ENCODE measurements at places on chromosomes 13 and 19. TPM values are rescaled to one million over a fixed set of nuclear protein-coding genes. Genes with fewer than 3 reads are reported as not detected.

The ACP7 gene
- not detected for total RNA-seq

The SOHLH2 gene
- not detected for total RNA-seq

The CD22 gene
- total RNA-seq: 3.0 TPM

DNA sequence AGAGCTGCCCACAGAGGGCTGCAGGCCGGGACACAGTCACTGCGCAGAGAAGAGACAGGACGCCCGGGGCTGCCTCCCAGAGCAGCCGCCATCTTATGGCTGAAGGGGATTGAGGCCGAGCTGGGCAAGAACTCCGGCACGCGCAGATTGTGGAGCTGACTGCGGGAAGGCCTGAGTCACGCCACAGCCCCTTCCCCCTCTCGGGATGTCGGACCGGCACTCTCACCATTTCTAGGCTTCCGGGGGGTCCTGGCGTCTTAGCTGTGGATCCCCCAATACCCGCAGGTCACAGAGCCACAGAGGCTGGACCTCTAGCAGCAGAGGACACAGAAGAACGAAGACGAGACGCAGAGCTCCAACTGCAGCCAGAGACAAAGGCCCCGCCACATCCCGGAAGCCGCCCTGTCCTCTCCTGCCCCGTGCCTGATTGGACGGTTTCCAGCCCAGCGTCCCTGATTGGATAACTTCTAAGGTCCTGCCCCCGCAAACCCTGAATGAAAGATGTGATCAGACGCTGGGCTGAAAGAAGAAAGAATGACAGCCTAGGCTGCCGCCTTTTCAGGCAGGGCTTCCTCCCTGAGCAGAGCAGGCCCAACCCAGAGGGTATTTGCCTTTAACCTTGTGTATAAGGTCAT lies at the start of gene ZNF43:
TSS of gene ZNF43 (minus strand) at position 373 of the 635 bp plus-strand sequence. CDS start at position 229, 144 bp downstream.
- no peaks in the 10 kb centered on the region for H3K27me3 ChIP-seq
- DNase-seq: peak; percentile 99
- no peaks in the 10 kb centered on the region for H3K4me1 ChIP-seq
- peak within 1 kb of the TSS; percentile 88 for H3K27ac ChIP-seq
- H3K36me3 ChIP-seq: no peaks in the 10 kb centered on the region
- H3K4me3 ChIP-seq: peak within 1 kb of the TSS; percentile 61

The EPSTI1 gene
- 5.4 TPM for total RNA-seq

DNA sequence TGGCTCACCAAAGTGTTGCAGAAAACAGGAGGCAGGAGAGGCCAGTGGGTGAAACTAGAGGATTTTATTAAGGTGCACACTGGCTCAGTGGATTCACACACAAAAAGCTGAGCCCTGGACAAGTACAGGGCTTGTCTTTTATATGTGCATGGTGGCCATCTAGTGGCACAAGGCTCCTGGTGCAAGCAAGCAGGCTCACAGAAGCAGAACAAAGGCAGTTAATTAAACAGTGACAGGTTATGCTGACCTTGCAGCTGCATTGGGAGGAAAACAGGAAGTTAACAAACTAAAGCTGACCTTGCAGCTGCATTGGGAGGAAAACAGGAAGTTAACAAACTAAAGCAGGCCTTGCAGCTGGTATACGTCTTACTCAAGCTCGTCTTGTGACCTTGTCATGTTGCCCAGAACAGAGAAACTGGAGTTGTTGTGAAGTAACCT lies 65.3 kb upstream of the ZNF681 start:
- no peak overlapping the region for H3K27ac ChIP-seq
- no peak overlapping the region for H3K4me3 ChIP-seq
- no peaks in the 10 kb centered on the region for H3K4me1 ChIP-seq
- H3K36me3 ChIP-seq: no peaks in the 10 kb centered on the region
- H3K27me3 ChIP-seq: no peaks in the 10 kb centered on the region

The CELF5 gene
- 0.42 TPM for total RNA-seq

GRCh38 chr13:112077729-112078128 lies 10.8 kb downstream of the SOX1 start:
- no peak overlapping the region for H3K27ac ChIP-seq
- H3K27me3 ChIP-seq: peaks cover 45% of the 10 kb centered on the region
- DNase-seq: no peak
- no peak overlapping the region for H3K4me3 ChIP-seq
- no peaks in the 10 kb centered on the region for H3K36me3 ChIP-seq

DNA sequence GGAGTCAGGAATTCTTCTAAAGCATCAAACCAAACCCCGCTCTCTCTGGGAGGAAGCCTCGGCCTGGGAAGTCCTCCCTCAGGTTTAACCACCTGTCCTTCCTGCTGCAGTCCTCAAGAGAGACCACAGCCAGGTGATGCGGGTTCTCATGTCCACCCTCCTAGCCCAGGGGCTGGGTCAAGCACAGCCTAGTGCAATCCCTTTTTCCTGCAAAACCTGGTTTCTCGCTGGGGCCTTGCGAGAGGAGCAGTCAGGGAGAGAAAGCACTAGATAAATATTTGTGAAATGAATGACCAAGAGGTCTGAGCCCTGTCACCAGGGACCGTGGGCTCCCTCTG lies 2.4 kb downstream of the SLC8A2 start:
- no peaks in the 10 kb centered on the region for H3K36me3 ChIP-seq
- no peaks in the 10 kb centered on the region for H3K4me1 ChIP-seq
- no peak overlapping the region for H3K27ac ChIP-seq
- no peak for DNase-seq
- peaks cover 23% of the 10 kb centered on the region for H3K27me3 ChIP-seq

DNA sequence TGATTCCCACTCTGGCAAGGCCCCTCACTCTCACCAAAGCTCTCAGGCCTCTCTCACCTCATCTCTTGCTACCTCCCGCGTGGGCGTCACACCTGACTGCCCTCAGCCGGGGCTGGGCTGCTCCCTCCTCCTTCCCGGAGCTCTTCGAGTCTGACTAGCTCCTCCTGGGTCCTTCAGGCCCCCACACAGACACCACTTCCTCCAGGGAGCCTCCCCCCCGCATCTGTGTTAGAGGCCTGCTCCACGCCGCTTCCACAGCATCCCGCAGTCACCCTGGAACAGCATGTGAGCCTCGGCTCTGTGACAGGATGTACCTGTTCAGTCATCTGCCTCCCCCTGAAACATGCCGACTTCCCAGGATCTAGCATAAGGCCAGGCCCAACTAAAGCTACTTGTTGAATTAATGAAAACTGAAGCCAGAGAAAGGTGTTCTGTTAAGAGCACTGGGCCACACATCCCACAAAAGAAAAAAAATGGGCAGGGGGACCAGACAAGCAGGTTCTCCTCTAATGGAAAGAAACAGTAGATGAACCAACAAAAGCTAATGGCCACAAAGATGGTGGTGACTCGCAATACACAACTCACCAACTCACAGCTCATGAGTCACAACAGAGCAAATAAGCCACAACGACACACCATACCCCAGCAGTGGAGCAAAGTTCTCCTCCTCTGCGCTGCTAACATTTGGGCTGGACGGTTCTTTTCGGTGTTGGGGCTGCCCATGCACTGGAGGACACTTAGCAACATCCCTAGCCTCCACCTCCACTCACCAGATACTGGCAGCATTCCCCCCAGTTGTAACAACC lies 3.0 kb downstream of the PPP6R1 start:
- peak overlapping the region; percentile 9 for H3K4me3 ChIP-seq
- DNase-seq: no peak
- peak overlapping the region; percentile 76 for H3K27ac ChIP-seq
- peaks cover 22% of the 10 kb centered on the region for H3K4me1 ChIP-seq

DNA sequence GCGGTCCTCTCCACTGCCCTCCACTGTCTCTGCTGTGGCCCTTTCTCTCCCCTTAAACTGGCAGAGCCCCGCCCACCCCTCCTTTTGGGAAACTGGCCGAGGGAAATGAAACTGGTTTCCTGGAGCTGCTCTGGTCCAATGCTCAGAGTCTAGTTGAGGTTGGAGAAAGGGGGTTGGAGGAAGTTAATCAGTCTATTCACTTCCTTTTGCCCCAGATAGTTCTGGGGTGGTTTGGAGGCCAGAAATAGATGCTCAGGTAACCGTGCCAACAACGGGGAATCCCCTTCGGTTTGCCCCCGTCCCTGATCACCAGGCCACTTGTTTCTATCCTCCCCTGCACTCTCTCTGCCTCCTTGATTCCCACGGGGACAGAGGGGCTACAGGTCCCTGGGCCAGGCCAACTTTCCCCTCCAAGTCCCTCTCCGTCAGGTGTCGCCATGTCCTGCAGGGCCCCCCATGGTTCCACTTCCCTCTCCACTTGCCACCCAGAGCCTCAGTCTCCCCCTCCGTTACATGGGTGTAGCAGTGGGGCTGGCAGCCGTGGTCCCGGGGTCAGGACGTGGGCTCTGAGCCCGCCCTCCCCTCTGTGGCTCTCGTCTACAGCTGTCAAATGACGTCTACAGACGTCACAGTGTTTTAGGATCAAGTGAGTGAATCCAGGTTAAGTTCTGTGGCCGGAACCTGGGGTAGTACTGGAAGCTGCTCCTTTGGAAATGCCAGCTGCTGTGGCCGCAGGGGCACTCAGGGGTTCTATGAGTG lies at the start of gene IL4I1:
TSS of gene IL4I1 (minus strand) at position 25 of the 759 bp plus-strand sequence. CDS start 727 bp downstream, outside the sequence.
- H3K4me1 ChIP-seq: no peaks in the 10 kb centered on the region
- H3K36me3 ChIP-seq: no peaks in the 10 kb centered on the region
- no peaks in the 10 kb centered on the region for H3K27me3 ChIP-seq
- no peak within 1 kb of the TSS for H3K4me3 ChIP-seq

The NAPSA gene
- total RNA-seq: 1.9 TPM

DNA sequence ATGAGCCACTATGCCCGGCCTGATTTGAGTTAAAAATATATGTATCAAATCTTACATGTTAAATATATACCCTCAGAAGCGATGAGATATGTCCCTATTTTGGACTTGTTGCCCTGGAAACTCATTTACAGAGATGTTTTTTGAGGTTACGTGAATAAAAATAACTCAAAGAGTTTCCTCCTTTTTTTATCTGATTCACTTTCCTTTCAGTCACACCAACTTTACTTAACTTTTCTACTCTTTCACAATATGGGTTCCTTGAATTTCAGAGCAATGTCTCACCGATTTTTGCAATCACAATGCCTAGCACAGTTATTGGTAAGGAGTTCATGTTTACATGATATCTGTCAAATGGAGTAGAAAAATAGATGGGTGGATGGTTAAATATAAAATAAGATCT lies 2.3 kb downstream of the OR7C2 start:
- no peaks in the 10 kb centered on the region for H3K36me3 ChIP-seq
- no peaks in the 10 kb centered on the region for H3K4me1 ChIP-seq
- no peak for DNase-seq
- H3K27ac ChIP-seq: no peak overlapping the region

DNA sequence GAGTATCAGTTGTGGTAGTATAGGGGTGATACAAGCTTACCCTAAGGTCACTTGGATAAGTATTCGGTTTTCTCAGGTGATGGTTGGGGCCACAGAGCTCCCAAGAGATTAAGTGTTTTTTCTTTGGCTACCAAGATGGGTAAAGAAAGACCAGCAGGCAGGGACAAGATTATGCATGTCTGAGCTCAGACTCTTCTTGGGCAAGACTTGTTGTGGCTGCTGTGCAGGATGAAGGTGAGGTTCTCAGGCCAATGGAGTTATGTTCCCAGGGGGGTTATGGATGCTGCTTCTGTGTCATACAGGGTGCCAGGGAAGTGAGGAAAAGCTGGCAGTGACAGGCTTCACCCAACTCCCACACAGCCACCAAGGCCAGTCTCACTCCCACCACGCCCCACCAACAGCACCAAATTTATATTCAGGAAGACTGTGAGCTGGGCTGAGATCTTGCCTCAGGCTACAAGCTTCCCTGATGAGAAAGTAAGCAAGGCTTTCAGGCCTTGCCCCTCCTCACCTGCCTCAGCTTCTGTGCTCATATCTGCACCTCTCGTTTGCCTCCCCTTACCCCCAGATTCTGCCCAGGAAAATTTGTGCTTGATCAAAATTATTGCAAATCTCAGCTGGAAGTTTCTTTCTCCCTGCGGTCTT lies 511.8 kb upstream of the SLITRK1 start:
- no peaks in the 10 kb centered on the region for H3K4me1 ChIP-seq
- H3K4me3 ChIP-seq: no peak overlapping the region
- DNase-seq: no peak
- H3K27me3 ChIP-seq: no peaks in the 10 kb centered on the region
- no peaks in the 10 kb centered on the region for H3K36me3 ChIP-seq

The URAD gene
- total RNA-seq: 40.7 TPM

The IFNL1 gene
- total RNA-seq: not detected

The PRSS57 gene
- total RNA-seq: not detected

- no peak overlapping the region for H3K4me3 ChIP-seq
- H3K27me3 ChIP-seq: no peaks in the 10 kb centered on the region
- DNase-seq: no peak
- no peaks in the 10 kb centered on the region for H3K36me3 ChIP-seq
Observed at GRCh38 chr13:22789027-22789593, 391.7 kb upstream of the SGCG start.

DNA sequence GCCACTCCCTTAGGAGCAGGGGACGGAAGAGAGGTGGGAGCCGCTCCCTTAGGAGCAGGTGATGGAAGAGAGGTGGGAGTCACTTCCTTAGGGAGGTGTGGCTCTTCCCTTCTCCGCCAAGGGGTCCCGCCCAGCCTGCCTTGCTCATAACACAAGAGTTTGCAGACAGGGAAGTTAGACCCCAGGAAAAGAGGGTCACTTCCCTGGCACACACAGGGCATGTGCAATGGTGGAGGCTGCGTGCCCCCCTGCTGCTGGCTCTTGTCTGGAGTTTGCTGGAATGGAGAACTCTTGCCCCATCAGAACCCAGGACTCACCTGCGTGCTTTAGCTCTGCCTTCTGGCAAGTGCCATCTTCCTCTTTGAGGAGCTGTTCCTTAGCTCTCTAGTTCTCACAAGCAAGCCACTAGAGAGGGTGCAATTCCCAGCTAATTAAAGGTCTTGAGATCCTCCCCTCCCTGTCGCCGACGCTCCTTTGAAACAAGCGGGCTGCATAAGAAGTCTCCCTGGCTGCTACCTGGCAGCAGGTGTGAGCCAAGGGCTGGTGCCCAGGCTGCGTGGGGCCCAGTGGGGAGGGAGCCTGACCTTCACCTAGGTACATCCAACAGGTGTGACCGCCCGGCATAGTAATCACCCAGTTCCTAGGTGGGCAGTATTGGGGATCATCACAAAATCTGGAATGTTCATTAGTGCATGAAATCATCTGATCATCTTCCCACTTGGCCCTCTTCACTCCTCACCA lies 281.6 kb downstream of the ZNF536 start:
- no peak overlapping the region for H3K27ac ChIP-seq
- no peaks in the 10 kb centered on the region for H3K36me3 ChIP-seq
- no peak for DNase-seq
- H3K4me1 ChIP-seq: no peaks in the 10 kb centered on the region

DNA sequence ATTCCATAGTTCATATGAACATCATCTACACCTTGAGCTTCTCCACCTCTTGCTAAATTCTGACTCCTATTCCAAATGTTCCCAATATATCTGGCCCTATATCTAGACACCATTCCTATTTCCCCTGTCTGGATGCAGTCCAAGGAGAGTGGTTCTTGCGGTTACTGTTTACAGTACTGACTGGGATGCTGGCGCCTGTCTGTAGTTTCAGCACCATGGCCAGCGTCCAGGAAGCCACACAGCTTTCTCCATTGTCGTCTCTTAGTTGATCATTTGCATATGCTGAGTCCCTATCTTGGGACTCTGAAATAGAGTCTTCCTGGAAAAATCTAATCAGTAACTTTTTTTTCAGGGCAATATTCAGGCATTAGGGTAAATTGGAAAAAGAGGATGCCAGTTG lies 14.9 kb downstream of the LAIR2 start:
- DNase-seq: peak; percentile 38
- H3K27me3 ChIP-seq: no peaks in the 10 kb centered on the region
- no peaks in the 10 kb centered on the region for H3K36me3 ChIP-seq
- H3K27ac ChIP-seq: no peak overlapping the region

All from colonic mucosa (tissue), 4 donors.